ENCODE measurements at places on chromosomes 4 and X. TPM values are rescaled to one million over a fixed set of nuclear protein-coding genes. Genes with fewer than 3 reads are reported as not detected.

MAGEB1 gene
- total RNA-seq = not detected

CNGA1 gene
- 3.3 TPM for total RNA-seq

PAPSS1 gene
- 53.8 TPM for total RNA-seq

ARMCX6 gene
- total RNA-seq = 39.1 TPM

TGIF2LX gene
- not detected for total RNA-seq

APLN gene
- 0.20 TPM for total RNA-seq

GABRG1 gene
- 0.06 TPM for total RNA-seq

PRDX4 gene
- 77.5 TPM for total RNA-seq

ARL9 gene
- 0.43 TPM for total RNA-seq

UCP1 gene
- total RNA-seq = not detected

CHRDL1 gene
- 8.1 TPM for total RNA-seq

LPAR4 gene
- total RNA-seq = 0.20 TPM

ITIH6 gene
- total RNA-seq = not detected

CXCL8 gene
- 0.92 TPM for total RNA-seq

ADAMTS3 gene
- 0.40 TPM for total RNA-seq

LDB2 gene
- total RNA-seq = 16.9 TPM
